NCI-H187 treated with DMSO at 0.1 percent for 48 hours (cell line): ENCODE measurements at places on chromosomes 7 and 10.

DNA sequence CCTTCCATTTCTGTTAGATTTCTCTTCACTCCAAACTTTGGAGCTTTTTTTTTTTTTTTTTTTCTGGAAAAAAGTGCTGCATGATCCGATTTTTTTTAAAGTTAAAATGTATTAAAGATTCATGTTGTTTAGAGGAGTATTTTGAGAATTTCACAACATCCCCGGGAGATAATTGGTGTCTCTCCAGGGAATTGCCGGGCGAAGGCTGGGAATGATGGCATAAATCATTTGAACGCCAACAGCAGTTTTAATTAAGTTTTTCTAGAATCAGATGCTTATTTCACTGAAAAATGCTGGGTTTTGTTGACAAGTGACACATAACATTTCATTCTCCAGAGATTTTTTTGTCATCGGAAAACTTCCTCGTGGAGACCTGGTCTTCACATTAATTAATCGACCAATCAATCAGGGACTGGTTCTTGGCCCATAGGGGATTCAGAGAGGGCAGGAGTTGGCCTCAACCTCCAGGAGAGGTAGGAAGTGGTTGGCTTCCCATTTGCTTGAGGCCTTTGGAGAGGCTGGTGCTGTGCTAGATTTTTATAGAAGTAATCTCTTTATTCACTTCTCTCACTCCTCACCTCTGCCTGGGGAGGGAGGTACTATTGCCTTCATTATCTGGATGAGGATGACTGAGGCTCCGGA is 439.4 kb downstream of the TYW1 start:
- no peak for DNase-seq

DNA sequence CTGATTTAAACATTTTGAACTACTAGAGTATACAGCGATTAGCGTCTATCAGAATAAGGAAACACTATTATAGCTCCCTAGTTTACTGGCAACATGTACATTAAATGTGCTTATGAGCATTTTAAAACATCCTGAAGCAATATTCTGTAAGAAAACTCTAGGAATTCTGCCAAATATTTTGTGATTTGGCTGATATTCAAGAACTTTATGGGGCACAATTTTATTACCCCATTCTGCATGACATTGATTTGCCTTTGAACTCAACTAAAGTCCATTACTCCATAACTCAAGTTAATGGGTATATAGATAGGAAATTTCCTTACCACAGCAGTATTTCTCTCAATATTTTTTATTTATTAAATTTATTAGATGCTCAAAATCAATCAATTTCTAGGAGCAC is 369.9 kb upstream of the KCND2 start:
- no peak for DNase-seq

DNA sequence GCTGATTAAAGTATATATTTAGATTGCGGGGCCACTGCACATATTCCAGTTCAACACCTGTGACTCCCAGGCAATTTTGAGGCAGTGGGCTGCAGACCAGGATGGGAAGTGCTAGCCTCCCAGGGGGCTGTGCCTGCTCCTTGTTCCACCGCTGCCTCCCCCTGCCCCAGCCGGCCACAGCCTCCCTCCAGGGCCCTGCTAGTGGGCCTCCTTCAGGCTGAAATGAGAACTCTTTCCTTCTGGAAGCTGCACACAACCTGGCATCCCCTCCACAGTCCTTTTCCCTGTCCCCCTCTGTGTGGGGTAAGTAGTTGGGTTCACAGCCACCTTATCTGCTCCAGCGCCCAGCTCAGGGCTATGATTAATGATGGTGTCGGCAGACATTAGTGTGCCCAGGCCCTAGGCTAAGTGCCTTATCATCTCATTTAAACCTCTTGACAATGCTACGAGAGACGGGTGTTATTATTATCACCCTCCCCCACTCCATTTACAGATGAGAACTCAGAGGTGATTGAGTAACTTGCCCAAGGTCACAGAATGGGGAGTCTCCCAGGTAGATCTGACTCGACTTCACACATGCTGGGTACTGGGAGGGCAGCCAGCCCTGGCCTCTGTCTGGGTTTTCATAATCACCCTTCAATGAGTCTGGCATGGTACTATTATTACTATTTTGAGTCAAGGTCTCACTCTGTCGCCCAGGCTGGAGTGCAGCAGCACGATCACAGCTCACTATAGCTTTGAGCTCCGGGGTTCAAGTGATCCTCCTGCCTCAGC is 10.8 kb upstream of the SFRP5 start:
- DNase-seq, result no peak

DNA sequence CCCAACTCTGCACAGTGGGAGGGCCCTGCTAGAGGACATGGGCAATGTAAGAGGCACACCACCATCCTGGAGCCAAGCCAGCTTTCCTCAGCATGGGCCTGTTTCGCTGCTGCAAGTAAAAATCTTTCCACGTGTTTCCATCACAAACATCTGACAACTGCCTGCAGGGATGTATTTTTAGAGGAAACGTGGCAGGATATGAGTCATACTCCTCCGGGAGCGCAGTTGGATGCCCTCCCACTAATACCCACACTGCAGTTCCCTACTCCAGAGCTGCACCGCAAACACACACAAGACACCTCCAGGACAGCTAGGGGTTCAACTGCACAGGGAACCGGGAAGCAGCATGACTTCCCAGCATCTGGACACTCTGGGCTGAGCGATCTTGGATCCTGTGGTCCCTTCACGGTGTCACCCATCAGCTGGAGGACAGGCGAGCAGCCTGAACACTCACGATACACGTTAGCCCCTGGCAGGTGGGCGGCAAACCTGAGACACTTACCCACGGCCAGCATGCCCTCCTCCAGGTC is 26.1 kb downstream of the PLAC9 start:
- no peak for DNase-seq

- no peak for DNase-seq
Observed at GRCh38 chr7:81672872-81673271, 97.0 kb downstream of the HGF start.

- DNase-seq, result peak; percentile 51
Observed at GRCh38 chr10:361203-362081, 226.2 kb downstream of the ZMYND11 start.

DNA sequence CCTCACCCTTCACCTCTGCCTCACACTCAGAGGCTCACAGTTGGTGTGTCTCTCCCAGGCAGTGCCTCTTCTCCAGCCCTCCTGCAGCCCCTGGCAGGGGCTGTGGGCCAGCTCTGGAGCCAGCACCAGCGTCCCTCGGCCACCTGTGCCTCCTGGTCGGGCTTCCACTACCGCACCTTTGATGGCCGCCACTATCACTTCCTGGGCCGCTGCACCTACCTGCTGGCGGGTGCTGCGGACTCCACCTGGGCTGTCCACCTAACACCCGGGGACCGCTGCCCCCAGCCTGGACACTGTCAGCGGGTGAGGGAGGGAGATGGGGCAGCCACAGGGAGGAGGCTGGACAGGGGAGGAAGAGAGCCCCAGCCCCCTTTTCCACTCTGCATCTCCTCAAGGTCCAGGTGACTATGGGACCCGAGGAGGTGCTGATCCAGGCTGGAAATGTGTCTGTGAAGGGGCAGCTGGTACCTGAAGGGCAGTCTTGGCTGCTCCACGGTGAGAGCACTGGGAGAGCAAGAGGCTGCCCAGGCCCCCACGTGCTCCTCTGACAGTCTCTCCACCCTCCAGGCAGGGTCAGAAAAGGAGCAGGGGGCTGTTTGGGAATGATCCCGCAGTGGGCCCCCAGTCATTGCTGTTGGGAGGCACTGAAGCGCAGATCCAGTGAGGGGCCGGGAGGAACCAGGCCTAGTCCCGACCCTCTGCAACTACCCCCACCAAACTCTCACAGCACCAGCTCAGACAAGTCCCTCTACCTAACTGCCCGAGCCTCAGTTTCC is 4.4 kb upstream of the ZNF467 start:
- DNase-seq, result no peak
